ENCODE measurements at places on chromosomes 2 and 18.

- DNase-seq: no peak
These were observed 11.4 kb downstream of the MROH2A start for GRCh38 chr2:233789554-233789953.

- DNase-seq: no peak
These were observed 28.1 kb upstream of the CAB39 start for GRCh38 chr2:230684270-230685168.

- no peak for DNase-seq
These were observed 5.9 kb downstream of the ZSCAN30 start for GRCh38 chr18:35283923-35284794.

GRCh38 chr2:215002500-215002899 lies 135.9 kb downstream of the ABCA12 start:
- DNase-seq: no peak

- no peak for DNase-seq
These were observed 5.1 kb downstream of the FIGLA start for GRCh38 chr2:70785137-70785911.

GRCh38 chr2:240708457-240708856 lies 16.8 kb downstream of the AQP12A start:
- no peak for DNase-seq

DNA sequence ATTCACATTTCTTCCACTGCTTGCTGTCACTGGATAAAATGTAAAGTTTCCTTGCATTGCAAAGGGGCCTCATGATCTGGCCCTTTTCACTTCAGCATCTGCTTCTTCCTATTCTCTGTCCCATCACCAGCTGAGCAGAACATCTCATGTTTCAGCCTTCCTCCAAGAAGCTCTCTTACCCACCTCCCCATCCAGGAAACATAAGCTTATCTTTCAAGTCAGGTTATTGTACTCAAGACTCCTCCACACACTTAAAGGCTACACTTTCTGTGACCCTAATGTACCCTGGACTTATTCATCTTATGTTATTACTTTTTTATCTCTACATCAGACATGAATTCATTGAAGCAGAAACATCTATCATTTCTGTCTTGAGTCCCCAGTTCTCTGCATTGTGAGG lies 230.5 kb downstream of the PMAIP1 start:
- no peak for DNase-seq

DNA sequence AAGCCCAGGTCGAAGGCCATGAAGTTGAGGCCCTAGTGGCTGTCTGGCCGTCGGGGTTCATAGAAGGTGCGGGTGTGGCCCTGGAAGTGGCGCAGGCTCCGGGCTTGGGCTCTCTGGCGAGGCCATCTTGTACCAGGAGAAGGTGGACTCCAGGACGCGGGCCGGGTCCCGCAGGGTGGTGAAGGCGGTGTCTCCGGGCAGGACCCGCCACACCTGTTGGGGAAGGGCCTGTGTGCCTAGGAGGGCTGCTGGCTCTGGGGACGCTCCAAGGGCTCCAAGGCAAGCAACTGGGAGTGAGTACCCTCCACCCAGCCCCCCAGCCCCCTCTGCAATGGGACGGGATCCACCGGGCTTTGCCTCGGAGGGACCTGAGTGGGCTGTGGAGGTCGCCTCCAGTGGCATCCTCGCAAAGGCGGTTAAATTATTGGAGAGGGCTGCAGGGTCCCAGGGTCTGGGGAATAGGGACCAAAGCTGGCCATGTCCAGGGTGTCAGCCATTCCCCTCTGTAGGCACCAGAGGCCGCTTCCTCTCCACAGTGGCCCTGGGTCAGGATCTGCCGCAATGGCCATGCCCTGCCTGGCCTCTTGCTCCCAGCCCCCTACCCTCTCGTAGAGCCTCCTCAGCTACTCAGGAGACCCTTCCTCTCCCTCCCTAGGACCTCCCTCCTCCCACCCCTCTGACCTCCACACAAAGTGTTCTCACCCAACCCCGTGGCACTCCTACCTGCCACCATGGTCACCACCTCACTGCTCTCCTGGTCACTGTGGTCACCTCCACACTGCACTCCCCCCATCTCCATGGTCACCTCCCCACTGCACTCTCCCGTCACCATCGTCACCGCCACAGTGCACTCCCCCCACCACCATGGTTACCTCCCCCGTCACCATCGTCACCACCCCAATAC lies 10.3 kb downstream of the AQP12A start:
- no peak for DNase-seq

DNA sequence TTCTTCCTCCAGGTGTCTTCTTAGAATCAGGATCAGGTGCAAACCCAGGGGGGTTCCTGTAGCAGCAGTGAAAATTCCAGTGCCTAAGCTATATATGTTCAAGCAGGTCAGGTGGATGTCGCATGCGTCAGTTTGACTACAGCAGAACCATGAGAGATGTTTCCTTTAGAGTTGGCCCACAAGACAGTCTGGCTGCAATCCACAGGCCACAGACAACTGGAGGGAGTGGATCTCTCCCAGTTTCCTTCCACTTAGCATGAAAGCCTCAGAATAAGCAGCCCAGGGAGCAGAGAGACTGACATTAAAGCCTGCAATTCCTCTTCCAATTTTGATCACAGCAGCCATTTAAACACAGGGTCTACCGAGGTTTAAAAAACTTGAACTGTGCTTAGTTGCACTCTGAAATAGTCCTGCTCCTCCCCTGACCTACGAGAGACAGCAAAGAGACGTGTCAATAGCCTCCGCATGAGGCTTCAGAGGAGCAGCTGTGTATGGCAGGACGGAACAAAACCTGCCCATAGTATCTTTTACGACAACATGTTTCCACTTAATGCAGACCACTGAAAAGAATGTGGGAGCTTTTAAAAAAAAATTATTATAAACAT lies 988 bp upstream of the KCNE4 start:
- no peak for DNase-seq

DNA sequence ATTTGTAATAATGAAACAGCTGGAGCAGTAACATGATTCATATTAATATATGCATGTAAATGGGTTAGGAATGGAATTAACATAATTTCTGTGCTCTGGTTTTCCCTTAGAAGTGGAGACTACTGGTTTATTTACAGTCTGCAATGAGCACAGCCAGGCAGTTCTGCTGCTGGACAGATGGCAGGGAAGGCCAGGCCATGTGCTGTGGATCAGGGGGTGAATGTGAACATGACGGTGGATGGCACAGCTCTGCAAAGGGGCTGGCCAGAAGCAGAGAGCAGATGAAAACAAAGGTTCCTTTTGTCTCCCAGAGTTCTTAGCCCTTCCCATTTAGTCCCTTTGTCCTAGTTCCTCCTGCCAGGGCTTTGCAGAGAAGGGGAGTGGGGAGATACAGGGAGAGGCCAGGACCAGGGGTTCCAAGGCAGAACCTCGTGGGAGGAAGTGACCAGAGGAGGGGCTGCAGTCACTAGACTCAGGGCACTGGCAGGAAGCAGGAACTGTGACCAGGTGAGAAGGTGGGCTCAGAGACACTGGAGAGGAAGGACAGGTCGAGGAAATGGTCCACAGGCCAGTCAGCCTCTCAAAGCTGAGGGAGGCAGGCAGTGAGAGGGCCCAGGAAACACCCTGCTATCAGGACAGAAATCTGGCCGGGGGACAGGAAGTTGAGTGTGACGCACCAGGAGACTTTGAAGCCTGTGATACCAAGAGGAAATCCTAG lies 112.9 kb upstream of the ATP8B1 start:
- DNase-seq: no peak

DNA sequence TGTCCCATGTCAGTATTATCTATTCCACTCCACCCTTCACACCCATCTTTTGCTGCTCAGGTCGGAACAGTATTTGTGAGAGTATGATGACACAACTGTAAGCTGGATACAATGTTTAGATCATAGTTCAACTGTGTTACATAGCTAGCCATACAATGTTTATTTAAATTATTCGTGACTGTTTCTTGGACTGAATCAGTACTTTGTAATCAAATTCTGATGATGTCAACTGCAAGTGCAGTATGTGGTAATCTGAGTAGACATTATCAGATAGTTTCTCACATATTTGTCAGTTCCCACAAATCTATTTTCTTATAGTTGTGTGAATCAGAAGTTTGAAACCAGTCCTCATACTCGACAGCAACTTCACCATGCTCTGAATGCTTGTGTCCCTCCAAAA lies 177.6 kb downstream of the ZNF407 start:
- no peak for DNase-seq

DNA sequence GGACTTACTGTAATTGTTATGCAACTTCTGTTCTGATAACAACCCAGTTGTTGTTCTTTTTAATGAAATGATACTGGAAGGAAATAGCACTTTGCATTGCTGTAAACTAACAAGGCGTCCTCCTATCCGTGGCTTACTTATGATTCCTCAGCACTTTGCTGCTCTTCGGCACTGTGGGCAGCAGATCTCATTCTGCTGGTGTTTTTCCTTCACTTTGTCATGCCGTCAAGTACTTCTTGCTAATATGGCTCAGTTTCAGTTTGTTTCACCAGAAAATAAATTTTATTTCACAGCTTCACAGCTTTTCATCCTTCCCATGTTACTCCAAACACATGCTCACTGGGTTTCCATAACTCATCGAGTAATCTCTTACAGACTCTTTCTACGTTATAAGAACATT lies 289.3 kb downstream of the MEIS1 start:
- DNase-seq: no peak

GRCh38 chr2:20291106-20291564 lies 59.5 kb downstream of the PUM2 start:
- no peak for DNase-seq

DNA sequence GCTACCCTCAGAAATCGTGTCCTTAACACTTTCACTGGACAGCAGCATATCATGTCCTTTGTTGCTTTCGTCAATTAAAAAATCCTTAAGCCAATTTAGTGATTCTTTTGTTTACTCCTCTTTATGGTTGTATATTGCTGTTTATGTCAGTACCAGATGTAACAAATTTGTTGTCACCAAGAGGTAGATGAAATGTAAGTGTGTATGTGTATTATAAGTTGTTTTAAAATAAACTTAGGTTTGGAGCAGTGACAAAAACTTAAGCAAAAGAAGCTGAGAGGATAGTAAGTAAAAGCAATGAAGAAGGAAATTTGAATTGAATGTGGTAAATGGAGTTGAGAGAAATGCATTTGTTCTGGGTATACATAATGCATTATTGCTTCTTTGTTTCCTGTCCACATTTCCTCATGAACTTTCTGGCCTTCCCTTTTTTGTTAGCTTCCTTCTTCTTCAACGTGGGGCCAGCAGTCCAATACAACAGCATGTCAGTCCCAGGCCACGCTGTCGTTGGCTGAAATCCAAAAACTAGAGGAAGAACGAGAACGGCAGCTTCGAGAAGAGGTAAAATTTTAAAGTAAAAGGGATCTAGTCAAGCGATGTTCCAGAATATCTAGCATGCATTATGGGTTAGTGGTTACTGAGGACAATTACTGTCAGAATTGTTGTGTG lies 30.5 kb upstream of the SNORC start:
- no peak for DNase-seq

DNA sequence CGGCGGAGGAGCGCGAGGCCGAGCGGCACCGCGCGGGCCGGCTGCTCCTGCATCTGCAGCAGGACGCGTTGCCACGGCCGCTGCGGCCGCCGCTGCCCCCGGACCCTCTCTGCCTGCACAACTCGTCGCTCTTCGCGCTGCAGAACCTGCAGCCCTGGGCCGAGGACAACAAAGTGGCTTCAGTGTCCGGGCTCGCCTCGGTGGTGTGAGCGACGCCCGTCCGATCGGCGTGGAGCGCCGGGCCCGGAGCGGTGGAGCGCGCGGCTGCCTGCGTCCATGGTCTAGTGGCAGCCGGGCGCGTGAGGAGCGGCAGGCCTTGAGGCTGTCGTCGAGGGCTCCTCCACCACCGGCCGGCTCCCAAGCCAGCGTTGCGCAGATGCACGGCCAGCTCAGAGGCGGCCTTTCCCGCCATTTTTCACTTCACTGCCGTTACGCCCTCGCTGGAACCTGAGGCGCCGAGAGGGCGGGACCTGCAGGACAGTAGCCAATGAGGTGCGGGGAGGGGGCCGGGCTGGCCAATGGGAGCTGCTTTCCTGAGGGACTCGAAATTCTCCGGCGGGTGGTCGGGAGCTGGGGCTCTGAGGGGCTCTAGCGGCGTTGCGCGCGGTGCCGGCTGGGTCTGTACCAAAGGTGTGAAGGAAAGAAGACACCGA lies 1.9 kb downstream of the TLX2 start:
- DNase-seq: no peak

DNA sequence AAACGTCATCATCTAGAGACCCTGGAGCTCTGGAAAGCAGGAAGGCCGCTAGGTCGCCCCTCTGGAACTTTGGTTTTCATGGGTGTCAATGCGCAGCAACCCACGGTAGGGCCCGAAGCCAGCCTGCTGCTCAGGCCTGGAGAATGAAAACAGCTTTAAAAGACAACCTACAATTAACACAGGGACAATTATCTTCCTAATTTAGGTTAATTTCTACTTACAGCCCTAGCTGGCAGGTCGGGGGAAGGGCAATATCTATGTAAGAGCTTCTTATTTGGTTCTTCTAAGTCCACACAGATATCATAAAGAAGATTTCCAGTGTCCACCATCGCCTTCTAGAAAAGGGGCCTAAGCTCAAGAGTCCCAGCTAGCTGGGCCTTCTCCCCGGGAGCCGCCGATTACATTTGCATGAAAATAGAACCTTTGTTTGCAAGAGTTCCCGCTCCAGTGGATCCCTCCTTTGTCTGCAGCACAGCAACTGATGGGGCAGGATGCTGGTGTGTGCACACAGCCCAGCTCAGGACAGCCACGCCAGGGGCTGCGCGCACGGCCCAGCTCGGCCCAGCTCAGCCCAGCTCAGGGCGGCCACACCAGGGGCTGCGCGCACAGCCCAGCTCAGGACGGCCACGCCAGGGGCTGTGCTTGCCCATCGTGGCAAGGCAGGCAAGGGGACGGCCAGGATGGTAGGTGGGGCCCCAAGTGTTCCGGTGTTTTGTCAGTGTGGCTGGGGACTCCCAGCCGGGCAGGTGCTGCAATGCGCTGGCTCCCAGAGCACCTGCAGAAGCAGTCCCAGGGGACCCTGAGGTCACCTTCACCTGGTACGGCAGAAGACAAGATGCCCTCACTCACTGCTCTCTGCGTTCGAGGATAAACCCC lies 109.1 kb downstream of the HDAC4 start:
- no peak for DNase-seq

GRCh38 chr2:231542136-231542535 lies 11.9 kb upstream of the NMUR1 start:
- DNase-seq: no peak

- DNase-seq: no peak
These were observed 372.7 kb upstream of the ID2 start for GRCh38 chr2:8309131-8309530.

DNA sequence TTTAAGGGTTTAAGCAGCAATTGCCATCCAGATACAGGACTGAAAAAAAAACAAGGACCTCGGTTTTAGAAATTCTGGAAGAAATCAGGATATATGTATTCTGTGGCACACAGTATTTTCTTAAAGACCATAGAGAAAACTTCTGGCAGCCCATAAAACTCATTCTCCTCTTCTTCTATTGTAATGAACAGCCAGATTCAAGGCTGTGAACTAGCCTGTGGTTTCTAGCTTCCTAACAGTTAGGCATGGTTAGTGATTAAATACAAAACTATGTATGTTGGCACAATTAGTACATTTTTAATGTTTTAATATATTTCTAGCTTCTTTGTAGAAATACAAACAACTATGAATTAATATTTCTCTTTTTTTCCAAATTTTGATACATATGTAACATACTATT lies 555.7 kb downstream of the DSC3 start:
- no peak for DNase-seq
